ENCODE measurements at places on chromosomes 4 and X.

DNA sequence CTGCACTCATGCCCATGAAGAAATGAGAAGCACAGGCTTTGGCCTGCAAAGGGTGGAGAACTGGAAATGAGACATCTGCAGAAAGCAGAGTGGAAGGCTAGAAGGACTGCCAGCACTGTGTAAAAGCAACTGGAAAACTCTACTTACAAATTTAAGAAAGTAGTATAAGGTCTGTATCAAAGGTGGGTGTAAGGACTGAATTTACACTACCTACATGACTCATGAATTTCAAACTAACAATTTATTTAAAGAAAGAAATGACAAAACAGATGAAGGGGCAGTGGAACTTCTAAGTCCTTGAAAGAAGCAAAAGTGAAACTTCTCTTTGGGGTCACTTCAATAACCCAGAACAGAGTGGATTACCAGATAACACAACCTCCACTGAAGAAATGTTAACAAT, 71.2 kb downstream of the SLC10A7 start:
- DNase-seq = no peak

DNA sequence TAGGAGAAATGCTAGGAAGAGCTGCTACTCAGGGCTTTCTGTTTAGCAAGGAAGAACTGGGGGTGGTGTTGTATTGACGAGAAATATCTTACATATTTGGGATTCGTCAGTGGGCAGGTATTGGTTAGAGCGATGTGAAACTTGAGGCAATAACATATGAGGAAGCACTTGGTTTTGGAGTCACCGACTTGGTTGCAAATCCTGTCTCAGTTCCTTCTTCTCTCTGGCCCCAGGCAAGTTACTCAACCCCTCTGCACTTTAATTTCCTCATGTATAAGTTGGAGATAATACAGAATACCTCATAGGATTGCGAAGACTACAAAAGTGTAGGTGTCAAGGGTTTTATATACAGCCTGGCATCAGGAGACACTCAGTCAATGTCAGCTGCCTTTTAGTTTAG, 34.1 kb downstream of the GPAT3 start:
- DNase-seq = no peak

GRCh38 chrX:3788494-3789233, 75.2 kb upstream of the PRKX start:
- DNase-seq = no peak

- no peak for DNase-seq
These were observed 87.8 kb downstream of the GRIA3 start for GRCh38 chrX:123271902-123272301.

GRCh38 chr4:126890383-126890782, 742.4 kb upstream of the INTU start:
- no peak for DNase-seq

Data from progenitor cell of endocrine pancreas (in vitro differentiated cells).